Activated CD8-positive, alpha-beta memory T cell treated with anti-CD3 and anti-CD28 coated beads for 4 hours (primary cell): ENCODE measurements at places on chromosomes 7 and 10.

DNA sequence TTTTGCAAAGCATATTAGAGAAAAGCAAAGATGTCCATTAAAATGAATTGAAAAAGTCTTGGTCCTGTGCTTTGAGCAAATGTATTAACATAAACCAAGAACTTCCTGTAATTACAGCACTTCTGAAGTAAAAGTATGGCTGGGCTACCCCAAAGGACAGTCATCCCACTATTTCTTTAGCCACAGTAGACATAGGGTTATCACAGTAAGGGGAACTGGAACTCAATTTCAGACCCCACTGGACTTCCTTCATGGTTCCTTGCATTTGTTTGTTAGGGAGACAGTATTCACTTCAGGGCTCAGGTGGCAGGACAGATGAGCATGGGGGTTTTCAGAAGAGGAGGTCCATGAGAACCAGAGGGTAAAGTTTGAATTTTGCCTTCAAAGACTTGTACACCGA is 203.1 kb upstream of the PDE1C start:
- no peak for DNase-seq

GRCh38 chr7:140059273-140060242 is 3.2 kb downstream of the PARP12 start:
- DNase-seq, result peak; percentile 17

- DNase-seq, result no peak
Measured at GRCh38 chr10:33674491-33674890, 340.0 kb upstream of the NRP1 start.

GRCh38 chr7:30252885-30253795 is 31.3 kb upstream of the ZNRF2 start:
- DNase-seq, result no peak

DNA sequence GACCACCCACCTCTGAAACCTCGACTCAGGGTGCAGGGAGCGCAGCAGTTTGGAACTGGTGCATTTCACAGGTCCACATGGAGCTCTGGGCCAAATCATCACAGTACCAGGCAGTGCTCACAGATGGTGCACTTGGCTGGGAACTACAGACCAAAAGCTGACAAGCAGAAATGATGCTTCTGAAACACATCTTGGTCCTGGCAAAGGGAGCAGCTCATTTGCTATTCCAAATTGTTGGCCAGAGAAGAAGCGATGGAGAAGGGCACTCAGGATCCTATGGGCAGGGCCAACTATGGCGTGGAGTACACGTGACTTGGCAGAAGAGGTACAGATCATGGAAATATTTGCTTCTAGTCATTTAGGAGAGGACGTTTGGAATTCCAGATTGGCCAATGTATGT is 383.9 kb downstream of the CALN1 start:
- DNase-seq, result no peak

DNA sequence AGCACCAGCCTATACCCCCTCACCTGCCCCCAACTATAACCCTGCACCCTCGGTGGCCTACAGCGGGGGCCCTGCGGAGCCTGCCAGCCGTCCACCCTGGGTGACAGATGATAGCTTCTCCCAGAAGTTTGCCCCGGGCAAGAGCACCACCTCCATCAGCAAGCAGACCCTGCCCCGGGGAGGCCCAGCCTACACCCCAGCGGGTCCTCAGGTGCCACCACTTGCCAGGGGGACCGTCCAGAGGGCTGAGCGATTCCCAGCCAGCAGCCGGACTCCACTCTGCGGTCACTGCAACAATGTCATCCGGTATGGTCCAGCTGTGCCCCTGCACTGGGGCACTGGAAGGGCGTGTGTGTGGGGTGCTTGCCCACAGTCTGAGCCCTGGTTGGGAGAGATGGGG is 40.0 kb upstream of the BMPR1A start:
- DNase-seq, result no peak

DNA sequence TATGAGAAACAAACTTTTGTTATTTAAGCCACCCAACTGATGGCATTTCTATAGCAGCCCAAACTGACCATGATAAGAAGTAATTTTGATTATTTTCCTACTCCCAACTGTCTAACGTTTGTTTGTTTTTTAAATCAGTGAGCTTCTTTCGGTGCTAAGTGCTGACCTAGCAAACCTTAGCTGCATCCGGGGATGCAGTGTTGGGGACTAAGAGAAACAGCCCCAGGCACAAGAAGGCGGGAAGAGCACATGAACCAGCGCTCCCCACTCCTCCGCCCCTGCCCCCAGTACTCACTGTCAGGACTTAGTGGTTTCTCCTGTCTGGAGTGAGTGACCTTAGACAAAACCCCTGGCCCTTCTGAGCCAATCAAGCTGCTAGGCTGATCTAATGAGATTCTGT is 168.8 kb downstream of the CALN1 start:
- DNase-seq, result no peak

DNA sequence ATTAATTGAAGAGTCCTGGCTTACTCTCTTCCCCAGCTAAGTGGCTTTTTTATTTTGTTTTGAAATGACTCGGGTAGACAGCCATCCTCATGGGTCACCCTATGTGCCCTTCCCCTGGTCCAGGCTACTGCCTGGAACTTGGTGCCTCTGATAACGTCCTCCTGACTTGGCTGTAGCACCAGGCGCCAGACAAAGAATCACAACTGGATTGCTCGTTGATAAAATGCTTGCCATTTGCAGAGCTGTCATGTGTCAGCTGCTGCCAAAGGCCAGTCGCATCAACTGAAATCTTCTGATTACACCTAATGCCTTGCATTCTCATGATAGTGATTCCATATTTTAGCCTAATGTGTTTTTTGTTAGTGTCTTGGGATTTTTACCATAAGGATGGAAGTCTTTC is 27.4 kb upstream of the ABLIM1 start:
- DNase-seq, result no peak

DNA sequence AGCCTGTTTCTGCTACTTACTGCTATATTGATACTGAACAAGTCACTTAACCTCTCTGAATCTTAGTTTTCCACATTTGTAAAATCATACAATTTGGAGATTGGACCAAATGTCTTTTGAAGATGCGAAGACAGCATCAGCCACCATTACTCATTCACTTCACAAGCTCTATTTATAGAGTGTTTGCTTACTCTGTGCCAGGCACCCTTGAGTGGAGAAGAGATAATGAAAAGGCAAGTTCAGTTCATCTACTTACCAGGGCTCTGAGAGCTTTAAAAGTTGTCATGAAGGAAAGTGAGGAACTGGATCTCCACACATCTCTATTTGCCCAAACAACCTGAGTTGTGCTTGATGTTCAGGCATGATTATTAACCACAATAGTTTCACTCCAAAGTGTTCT is 277.5 kb downstream of the CSTF2T start:
- no peak for DNase-seq

DNA sequence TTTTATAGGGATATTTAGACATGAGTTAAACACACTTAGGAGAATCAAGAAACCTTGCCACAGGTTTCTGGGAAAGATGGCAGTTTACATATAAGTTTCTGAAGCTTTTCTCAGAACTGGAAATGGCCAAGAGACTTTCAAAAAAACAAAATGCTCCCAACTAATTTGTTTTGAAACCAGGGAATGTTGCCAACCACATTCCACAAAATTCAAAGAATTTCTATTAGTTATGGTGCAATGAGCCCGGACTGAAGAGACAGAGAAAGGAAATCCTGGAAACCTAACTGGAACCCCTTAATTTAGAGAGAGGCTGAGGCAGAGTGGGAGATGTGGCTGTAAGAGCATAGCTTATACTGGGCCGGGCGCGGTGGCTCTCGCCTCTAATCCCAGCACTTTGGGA is 128.5 kb downstream of the PTEN start:
- no peak for DNase-seq

- DNase-seq, result no peak
Measured at GRCh38 chr7:25726781-25727311, 425.2 kb upstream of the NFE2L3 start.

GRCh38 chr10:7986851-7987250 is 67.6 kb upstream of the GATA3 start:
- no peak for DNase-seq

DNA sequence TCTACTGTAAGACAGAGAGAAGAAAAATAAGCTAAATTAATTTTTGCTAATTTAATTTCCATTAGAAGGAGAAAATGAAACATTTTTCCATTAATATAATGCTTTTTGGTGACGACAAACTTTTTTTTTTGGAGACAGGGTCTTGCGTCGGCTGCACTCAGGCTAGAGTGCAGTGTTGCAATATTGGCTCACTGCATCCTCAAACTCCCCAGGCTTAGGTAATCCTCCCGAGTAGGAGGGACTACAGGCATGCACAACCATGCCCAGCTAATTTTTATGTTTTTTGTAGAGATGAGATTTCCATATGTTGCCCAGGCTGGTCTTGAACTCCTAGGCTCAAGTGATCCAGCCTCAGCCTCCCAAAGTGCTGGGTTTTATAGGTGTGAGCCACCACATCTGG is 229.8 kb upstream of the LRRN3 start:
- DNase-seq, result no peak
